ENCODE measurements at places on chromosomes 7 and 10.

- peak; percentile 66 for DNase-seq
Observed at GRCh38 chr7:42236266-42236975, 588 bp downstream of the GLI3 start.

- DNase-seq, result peak; percentile 93
Observed at GRCh38 chr10:58282615-58283014, 13.7 kb downstream of the CISD1 start.

DNA sequence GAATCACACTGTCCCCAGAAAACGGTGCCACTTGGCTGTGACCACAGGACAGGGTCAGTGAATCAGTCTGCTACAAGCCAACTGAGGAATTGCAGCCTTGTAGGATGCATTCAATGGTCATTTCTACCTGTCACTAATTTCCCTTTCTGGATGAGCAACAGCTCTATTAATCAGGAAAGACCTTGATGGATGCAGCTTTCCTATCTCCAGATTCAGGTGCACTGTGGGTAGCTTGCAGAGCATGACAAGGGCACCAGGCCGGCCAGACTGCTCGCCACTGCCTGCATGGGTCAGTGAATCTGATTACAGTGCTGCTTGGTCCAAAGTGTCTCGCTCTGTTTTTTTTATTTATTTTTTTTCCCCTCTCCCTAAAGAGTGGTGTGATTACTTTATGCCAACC lies 506.8 kb upstream of the AUTS2 start:
- DNase-seq, result no peak

- DNase-seq, result no peak
Observed at GRCh38 chr7:159210581-159211235, 66.0 kb upstream of the VIPR2 start.

DNA sequence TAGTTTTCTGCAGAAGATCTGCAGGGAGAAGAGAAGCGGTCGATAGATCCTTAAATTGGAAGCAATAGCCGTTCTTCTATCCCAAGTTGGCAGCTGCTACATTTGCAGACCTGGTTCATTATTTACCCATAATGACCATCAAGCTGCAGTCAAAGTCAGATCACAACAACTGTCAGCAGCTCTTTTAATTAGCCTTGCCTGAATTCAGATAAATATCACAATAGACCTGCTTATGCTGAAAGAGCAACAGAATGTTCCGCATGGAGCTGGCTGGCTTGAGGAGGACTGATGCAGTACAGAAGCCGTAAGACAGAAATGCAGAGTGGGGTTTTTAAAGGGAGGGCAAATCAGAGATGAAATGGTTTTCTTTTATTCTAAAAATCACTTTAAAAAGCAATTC lies 109.4 kb downstream of the HIBADH start:
- DNase-seq, result no peak

GRCh38 chr10:8043569-8044306 lies 10.8 kb upstream of the GATA3 start:
- peak; percentile 16 for DNase-seq

Data from endothelial cell of umbilical vein (primary cell).